ENCODE measurements at places on chromosomes 3 and 15.

GRCh38 chr15:48582452-48583247 lies 62.9 kb downstream of the FBN1 start:
- DNase-seq = no peak

DNA sequence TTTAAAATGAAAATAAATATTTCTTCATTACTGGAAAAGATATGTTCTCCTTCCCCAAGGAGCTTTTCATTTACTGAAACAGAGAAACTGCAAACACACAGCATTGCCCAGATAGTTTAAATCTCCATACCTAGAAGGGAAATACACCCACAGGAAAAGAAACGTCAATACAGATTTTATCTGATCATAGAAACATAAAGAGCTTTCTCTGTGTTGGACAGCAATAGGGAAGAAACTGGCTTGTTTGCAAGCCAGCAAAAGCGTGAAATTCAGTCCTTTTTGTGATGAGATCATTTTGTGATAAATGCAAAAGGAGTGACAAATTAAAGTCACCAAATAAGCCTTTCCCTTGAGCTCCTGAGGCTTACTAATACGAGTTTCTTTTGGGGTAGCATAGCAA lies 398.0 kb downstream of the TIGIT start:
- DNase-seq = no peak

GRCh38 chr3:147159141-147159540 lies 247.2 kb downstream of the ZIC4 start:
- DNase-seq = no peak

GRCh38 chr3:39191111-39191510 lies 1.3 kb downstream of the XIRP1 start:
- DNase-seq = no peak

GRCh38 chr3:170621256-170621655 lies 35.4 kb upstream of the SLC7A14 start:
- no peak for DNase-seq

- no peak for DNase-seq
These were observed 9.1 kb upstream of the HDAC11 start for GRCh38 chr3:13470894-13471574.

DNA sequence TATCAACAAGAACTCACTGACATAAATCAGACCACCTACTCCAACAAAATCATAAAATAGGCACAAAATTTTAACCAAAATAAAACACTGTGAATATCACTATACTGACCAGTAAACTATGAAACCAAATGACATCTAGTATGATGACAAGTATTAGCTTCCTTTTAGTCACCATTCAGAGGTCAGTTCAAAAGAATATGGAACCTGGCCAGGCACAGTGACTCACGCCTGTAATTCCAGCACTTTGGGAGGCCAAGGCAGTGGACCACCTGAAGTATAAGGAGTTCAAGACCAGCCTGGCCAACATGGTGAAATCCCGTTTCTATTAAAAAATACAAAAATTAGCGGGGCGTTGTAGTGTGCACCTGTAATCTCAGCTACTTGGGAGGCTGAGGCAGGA lies 65.8 kb downstream of the SMARCC1 start:
- DNase-seq = no peak

- DNase-seq = no peak
These were observed 32.9 kb upstream of the CYP11A1 start for GRCh38 chr15:74400313-74400860.

GRCh38 chr3:176697284-176697889 lies 499.9 kb downstream of the TBL1XR1 start:
- DNase-seq = no peak

DNA sequence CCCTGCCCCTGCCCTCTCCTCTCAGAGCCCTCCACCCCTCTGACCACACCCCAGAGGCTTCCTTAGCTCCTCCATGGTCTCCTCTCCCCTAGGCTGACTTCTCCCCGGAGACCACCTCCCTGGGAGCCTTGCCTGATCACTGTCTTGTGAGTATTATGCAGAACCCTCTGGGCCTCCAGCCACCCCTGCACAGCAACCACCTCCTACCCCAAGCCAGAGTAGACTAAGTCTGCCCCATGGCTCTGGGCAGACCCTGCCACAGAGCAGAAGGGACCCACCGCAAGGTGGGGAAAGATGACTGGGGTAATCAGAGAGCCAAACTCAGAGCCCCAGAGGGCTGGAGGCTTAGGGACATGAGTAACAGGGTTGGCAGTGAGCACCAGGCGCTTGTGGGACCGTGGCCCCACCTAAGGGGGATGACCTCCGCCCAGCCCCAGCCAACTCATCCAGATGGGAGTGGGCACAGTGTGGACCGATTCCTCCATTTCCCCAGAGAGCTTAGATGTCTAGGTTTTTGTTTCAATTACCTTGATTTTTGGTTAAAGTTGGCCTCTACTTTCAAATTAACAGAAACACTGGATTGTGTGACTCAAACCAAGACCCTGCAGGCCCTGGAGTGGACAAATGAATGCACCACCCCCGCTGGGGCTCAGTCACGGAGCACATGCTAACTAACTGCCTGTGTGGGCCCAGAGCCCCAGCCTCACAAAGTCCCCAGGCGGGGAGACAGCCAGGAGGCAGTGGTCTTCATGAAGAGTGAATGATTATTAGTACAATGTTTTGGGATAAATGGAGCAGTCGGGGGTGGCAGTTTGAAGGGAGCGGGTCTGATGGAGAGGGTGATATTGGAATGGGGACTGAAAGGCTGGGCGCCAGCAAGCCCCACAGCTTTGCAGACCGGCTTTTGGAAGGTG lies 119.4 kb upstream of the PRR20G start:
- DNase-seq = no peak

DNA sequence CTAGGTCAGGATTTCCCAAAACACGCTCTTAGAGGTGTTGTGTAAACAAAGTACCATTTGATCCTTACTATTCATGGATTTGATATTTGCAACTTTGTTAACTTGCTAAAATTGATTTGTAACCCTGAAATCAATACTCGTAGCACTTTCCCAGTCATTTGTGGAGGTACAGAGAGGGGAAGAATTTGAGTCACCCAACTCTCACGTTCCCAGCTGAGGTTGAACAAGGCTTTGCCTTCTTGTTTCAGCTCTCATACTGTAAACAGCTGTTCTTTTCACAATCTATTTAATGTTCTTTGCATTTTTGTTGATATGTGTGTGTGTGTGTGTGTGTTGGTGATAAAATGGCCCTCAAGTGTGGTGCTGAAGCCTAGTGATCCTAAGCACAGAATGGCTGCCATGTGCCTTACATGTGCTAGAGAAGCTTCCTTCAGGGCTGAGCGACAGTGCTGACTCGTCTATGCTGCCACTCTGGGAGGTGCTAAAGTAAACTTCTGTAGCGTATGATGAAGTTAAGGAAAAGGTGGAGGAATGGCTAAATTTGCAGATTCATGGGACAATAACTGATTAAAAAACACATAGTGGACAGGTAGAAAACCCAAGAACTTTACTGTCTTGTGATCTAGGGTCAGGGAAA lies 173.2 kb downstream of the APBA2 start:
- DNase-seq = no peak

DNA sequence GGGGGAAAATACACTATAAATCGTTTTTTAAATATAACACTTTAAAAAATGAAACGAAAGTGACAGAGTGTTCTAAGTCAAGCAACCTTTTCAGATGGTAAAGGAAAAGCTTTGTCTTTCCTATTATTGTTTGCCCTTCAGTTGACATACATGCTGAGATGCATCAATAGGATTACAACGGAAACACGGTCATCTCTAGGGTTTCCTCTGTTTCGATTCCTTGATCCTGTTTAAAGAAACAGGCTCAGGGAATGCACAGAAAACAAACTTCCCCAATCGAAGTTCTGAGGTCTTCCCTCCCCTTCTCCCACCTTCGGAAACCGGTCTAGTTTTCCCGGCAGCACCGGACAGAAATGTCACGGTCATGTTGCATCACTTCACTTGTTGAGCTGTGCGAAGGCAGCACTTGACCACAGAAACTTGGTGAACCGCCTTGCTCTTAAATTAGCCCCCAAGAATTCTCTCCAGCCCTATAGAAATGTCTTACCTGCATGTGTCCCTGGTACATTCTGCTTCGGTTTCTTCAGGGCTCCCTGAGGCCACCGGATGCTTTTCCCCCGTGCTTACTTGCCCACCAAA lies 556 bp downstream of the PEX5L start:
- no peak for DNase-seq

GRCh38 chr3:23051240-23052140 lies 151.6 kb upstream of the UBE2E2 start:
- no peak for DNase-seq
